ENCODE measurements at places on chromosomes 4 and X.

- no peak for DNase-seq
Observed at GRCh38 chr4:116395408-116395807, 690.0 kb downstream of the TRAM1L1 start.

- no peak for DNase-seq
Observed at GRCh38 chrX:138886769-138887168, 175.3 kb upstream of the FGF13 start.

GRCh38 chr4:55409468-55410171, 13.9 kb downstream of the TMEM165 start:
- DNase-seq, result no peak

GRCh38 chrX:74291964-74292807, 11.8 kb upstream of the ZCCHC13 start:
- DNase-seq, result peak; percentile 54

DNA sequence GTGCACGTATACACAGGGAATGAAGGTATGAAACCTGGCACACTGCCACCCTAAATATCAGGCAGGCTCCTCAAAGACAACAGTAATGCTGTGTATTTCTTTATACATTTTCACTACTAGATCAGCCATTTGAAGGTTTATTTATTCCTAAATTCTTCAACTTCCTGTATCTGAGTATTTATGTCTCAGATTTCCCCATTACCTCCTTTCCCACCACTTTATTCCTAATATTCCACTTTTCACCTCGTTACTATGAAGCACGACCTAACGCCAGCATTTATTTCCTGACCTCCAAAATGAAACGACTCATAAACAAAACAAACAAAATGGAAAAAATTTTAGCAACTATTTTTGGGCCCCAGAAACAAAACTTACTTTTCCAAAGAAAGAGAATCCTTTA, 69.6 kb downstream of the MAML3 start:
- DNase-seq, result no peak

GRCh38 chr4:111630705-111631104, 514.5 kb upstream of the FAM241A start:
- no peak for DNase-seq

DNA sequence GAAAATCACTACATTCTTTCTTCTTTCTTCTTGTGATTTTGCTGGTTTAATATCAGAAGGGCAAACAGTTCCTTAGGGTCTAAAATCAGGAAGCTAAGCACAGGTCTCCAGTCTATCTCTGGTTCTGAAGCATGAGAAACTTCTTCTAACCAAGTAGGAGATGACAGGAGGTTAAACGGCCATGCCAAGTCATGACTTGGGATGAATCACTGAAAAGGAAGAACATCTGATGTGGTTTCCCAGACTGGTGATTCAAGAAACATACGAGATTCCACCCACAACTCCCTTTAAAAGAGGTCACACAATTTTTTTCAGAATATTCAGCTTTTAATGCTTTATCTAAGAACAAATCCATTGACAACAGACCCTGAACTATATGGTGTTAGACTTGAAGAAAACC, 684.0 kb upstream of the PRKX start:
- DNase-seq, result no peak

DNA sequence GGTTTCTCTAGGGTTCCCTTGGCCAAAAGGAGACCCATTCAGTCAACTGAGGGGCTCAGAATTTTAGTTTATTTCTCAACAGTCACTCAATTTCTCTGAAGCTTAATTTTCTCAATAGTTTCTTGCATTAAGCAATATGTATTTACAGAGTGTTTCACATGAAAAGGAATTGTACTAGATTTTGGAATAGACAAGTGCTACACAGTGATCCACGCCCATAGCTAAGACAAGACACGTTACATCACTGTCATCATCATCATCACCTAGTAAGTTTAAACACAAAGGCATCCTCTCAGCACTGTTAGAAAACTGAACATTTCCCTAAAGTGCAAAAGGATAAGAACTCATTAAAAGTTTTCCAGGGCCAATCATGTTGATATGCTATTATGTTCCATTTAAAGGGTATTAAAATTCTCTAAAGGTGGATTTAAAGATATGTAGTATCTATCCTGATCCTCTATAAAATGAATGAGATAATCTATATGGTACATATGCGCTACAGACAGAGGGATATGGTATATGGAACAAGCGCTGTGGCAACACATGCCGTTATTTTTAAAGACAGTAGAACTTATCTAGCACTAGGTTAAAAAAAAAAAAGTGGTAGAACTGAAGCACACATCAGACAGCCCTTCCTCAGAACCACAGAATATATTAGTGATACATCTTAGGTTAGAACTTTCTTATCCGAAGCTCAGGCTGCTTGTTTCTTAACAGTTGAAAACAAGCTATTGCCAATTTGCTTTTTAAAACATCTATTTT, 12.1 kb downstream of the PPA2 start:
- no peak for DNase-seq

- no peak for DNase-seq
Observed at GRCh38 chrX:145823132-145823531, 5.5 kb downstream of the SLITRK2 start.

DNA sequence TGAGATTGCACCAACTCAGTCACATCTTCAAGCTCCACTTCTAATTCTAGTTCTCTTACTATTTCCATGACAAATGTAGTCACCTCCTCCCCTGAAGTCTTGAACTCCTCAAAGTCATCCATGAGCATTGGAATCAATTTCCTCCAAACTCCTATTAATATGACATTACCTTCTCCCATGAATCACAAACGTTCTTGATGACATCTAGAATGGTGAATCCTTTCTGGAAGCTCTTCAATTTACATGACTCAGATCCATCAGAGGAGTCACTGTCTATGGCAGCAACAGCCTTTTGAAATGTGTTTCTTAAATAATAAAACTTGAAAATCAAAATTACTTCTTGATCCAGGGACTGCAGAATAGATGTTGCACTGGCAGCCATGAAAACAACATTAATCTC, 34.5 kb downstream of the GALNTL6 start:
- no peak for DNase-seq

DNA sequence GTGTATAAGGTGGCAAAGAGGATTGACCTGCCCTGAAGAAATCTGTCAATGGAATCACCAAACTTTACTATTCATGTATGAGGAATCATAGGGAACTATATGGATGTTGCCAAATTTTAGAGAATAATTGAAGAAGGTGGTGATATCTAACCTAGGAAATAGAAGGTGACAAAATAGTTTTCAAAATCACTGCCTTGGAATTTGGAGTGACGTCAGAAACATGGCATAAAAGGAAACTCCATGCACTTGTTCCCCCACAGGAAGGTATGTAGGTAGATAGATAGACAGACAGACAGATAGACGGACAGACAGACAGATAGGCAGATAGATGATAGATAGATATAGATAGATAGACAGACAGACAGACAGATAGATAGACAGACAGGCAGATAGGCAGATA, 793.9 kb upstream of the AMOT start:
- no peak for DNase-seq

- DNase-seq, result no peak
Observed at GRCh38 chrX:120522820-120523219, 37.9 kb downstream of the CUL4B start.

DNA sequence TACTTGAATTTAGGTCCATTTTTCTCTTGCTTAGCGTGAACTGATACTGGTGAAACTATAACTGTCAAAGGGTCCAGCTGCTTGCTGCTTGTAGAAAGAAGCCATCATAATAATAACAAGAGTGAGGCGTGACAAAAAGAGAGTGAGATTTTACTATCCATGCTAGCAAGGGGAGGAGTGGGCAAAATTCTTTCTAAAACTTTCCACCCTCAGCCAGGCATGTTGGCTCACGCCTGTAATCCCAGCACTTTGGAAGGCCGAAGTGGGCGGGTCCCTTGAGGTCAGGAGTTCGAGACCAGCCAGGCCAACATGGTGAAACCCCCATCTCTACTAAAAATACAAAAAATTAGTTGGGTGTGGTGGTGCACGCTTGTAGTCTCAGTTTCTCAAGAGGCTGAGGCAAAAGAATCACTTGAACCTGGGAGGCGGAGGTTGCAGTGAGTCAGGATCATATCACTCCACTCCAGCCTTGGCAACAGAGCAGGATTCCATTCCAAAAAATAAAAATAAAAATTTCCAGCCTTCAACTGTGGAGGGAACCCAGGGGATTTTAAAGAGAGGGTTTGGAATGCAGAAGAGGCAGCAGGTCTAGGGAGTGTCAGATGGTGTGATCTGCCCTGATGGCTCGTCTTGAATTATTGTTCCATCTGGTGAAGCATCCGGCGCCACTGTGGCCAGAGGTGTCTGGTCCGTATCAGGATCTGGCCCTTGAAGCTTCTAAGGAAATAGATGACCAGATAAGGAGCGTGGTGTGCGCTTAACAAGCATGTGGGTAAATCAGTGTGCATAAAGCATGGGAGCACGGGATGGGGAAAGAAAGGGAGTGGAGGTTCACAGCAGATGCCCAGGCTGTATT, 51.8 kb downstream of the LRP2BP start:
- no peak for DNase-seq

- no peak for DNase-seq
Observed at GRCh38 chrX:151476604-151477303, 79.7 kb downstream of the VMA21 start.

GRCh38 chr4:109998867-109999584, 86.3 kb downstream of the EGF start:
- no peak for DNase-seq

DNA sequence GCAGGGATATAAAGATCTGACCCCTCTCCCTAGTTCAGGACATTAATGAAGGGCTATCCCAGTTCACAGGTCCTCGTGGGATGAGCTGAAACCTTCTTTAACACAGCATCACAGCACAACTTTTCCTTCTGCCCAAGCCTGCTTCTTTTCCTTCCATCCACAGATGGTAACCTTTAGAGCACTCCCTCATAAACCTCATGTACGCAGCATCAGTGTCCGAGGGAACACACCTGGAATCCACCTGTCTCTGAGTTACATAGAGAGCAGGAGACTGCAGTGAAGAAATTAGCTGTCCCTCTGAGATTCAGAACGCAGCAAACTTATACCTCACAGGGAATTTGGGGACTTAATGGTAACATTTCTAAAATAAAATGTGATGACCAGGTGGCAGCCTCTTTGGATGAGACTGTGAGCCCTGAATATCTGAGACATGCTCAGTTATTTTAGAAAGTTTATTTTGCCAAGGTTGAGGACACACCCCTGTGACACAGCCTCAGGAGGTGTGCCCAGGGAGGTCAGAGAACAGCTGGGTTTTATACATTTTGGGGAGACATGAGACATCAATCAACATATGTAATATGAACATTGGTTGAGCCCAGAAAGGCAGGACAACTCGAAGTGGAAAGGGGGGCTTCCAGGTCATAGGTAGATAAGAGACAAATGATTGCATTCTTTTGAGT, 73.8 kb upstream of the PACRGL start:
- no peak for DNase-seq

DNA sequence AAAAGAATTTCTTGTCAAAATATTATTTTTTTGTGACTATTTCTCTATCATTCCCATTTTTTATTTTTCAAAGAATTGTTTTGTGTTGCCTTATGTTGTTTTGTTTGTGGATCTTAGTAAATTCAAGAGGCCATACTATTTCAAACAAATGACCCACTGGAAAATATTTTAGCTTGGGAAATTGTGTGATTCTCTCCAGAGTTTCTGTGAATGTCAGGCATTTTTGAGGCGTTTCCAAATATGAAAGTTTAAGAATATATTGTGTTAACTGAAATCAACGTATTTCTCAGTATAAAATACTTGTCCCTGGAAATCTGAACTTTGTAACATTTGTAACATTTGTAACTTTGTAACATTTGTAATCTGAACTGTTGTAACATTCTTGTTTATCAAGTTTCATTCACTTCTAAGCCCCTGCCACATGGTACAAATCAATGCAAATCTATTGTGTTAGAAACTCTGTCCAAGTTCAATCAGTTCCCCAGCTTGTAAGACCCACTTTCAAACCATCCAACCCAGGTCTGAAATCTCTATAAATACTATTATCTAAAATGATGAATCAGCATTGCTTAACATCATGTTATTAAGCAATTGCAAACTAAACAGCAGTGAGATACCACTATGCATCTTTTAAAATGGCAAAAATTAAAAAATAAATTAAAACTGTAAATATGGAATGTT, 465.4 kb upstream of the GRID2 start:
- no peak for DNase-seq

DNA sequence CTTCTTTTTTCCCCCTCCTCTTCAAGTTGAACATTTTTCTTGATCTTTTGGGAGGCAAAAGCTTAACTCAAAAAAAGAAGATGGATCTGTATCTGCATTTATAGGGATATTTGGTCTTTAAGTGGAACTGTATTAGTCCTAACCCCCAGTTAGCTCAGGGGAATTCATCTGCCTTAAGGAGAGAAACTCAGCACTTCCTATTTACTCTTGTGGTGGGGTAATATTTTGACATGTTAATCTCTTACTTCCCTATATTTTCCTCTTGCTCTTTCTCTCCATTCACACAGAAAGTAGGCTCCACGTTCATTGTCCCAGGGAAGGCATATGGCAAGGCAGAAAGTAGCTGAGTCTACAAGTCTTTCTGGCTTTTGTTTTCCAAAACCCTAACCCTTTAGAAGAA, 5.3 kb downstream of the LRRC66 start:
- no peak for DNase-seq

DNA sequence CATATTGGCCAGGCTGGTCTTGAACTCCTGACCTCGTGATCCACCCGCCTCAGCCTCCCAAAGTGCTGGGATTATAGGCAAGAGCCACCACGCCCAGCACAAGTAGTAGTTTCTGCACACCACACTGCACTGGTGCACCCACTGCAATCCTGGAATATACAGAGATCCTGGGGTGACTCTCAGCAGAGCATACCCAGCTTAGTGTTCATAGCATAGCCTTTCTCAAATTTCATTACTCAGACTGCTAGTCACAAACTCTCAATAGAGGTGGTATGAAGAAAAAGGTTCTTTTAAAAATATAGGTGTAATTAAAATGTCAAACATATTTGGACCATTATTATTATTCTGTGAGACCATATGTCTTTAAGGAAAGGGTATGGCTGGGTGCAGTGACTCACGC, 6.2 kb upstream of the ARHGAP10 start:
- no peak for DNase-seq

GRCh38 chr4:158079661-158080060, 93.2 kb downstream of the GASK1B start:
- no peak for DNase-seq

DNA sequence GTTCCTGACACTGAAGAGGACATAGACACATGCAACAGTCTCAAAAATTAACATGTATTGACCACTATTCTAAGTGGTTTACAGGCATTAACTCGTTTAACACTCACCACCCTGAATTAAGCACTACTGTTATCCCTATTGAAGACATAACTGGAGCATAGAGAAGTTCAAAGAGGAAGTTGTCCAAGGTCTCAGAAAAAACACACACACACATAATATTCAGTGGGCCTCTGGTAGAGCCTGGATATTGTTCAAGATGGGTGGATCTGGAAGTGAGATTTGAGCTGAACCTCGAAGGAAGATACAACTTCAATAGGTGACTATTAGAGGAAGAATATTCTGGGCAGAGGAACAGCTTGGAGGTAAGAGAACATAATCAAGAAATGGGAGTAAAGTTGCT, 334.9 kb downstream of the HNRNPD start:
- no peak for DNase-seq

- no peak for DNase-seq
Observed at GRCh38 chr4:105805501-105806120, 89.7 kb upstream of the NPNT start.

GRCh38 chr4:74794382-74795010, at the start of gene BTC:
Gene BTC (minus strand): TSS chr4:74794523. CDS start chr4:74794325, 198 bp downstream.
- DNase-seq, result no peak

- no peak for DNase-seq
Observed at GRCh38 chr4:122707497-122707896, 25.0 kb upstream of the BBS12 start.

All from activated CD4-positive, alpha-beta T cell treated with anti-CD3 and anti-CD28 coated beads, Interleukin-2, amount 50 U/mL, for 24 hours (primary cell).